Neural crest cell (in vitro differentiated cells): ENCODE measurements at places on chromosomes 3 and 15.
A peak's percentile ranks its signal among the peaks of the same experiment; 100 is the strongest.

DNA sequence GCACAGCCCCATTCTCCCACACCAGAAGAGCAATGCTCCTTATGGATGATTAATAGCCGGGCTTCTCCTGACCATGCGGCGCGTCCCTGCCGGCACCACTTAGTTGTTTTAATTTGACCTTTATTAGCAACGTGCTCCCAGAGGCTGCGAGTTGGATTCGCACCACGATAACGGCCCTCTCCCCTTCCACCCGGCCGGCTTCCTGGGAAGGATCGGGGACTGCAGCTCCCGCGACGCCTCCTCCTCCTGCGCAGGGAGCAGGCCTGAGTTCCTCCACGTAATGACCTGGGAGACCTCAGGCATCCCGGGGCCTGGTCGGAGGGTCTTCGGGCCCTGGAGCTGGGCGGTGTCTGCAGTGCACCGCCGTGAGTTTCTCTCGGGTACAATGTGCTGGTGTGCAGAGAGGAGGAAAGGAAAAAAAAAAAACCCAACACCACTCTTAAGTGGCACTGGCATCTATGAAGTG, 243.3 kb upstream of the TOPAZ1 start:
- no peak for DNase-seq

GRCh38 chr3:124034016-124034843, 42.3 kb upstream of the ROPN1 start:
- DNase-seq = peak; percentile 15

DNA sequence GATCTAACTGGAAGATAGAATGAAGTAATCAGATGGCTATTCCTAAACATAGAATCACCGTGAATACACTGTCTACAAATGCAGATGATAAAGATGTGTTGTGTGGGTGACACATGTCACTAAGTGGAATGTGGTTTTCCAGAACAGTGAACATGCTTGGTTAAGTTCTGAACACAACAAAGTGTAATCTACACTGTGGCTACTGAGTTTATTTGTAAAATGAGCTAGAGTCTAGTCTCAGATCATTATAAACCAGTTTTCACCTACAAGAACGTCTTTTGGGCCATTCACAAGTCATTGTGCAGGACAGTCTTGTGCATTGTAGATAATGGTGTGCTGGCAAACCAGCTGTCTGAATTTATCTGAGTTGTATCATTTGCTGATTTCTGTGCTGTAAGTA, 35.3 kb downstream of the OXNAD1 start:
- DNase-seq = no peak

- DNase-seq = no peak
Observed at GRCh38 chr15:87224404-87224803, 1032.1 kb downstream of the NTRK3 start.

DNA sequence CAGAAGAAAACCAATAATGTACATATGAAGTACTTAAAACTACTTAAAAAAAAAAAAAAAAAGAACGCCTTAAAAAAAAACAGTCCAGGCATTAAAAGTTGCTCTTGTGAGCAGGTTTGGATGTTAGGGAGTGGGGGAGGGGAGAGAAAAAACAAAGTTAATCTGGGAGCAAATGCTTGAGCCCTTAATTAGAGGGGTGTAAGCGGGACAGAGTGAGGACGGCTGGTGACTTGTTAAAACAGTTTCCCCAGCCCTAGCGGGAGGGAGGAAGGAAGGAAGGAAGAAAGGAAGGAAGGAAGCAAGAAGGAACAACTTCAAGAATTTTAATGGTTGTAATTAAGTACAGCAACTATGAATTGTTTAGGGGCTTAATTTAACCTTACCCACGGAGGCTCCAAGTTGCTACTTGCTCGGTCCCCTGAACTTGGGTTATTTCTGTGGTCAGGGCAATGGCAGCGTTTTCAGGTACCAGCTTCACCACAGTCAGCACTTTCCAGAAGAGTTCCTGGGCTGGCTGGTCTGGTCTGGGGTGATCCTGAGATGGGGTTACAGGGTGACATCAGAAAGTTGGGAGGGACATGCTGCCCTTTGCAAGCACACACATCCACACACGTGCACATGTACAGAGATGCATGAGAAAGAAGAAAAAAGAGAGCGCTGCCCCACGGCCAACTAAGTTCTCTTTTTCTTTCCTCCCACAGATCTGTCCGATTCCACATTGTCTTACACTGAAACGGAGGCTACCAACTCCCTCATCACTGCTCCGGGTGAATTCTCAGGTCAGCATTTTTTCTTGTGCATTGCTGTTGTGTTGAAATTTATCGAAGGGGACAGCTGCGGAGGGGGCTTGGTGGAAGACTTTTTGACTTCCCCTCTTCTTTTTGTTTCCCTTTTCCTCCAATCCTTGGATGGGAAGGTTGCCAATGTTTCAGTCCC, 14.0 kb downstream of the SMAD6 start:
- DNase-seq = no peak

- no peak for DNase-seq
Observed at GRCh38 chr15:27124287-27124871, 153.4 kb downstream of the GABRG3 start.

- DNase-seq = peak; percentile 5
Observed at GRCh38 chr3:154247806-154248415, 76.4 kb downstream of the DHX36 start.

DNA sequence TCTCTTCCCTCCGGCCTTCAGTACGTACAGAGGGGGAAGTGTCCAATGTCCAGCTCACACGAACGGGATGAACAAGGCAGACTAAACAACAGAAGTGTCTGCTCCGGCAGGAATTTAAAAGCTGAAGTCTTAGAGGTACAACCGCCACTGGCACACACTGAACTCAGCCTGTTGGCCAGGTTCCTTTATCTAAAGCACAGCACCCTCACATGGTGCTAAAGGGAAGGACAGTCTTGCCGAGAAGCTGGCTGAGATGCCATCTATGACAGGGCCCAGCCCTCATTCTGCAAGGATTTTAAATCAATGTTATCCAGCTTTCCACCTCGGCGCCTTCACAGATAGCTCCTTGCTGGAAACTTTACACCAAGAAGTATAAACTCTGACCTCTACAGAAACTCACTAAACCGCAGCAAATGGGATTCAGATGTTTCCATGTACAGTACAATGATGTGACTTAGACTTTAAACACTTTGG, 2.8 kb downstream of the ADAMTS17 start:
- peak; percentile 41 for DNase-seq

DNA sequence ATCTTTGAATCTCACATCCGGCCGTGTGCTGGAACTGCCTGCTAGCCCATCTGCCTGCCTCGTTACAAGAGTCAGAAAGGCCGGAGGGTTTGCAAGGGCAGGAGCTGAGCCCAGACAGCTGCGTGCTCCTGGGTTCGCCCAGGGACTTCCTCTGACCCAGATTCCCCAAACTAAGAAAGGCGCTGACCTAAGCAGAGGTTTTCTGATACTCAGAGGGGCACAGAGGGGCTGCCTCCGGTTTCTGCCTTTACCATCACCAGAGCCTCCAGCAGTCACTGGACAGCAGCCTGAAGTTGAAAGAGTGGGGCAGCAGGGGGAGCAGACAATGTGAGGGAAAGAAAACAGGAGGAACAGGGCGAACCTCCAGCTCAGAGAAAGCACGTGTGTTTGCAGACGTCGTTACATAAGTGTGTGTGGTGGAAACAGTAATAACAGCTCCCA, 33.4 kb upstream of the RAD18 start:
- DNase-seq = no peak
